ENCODE measurements at places on chromosomes 12 and 14.

DNA sequence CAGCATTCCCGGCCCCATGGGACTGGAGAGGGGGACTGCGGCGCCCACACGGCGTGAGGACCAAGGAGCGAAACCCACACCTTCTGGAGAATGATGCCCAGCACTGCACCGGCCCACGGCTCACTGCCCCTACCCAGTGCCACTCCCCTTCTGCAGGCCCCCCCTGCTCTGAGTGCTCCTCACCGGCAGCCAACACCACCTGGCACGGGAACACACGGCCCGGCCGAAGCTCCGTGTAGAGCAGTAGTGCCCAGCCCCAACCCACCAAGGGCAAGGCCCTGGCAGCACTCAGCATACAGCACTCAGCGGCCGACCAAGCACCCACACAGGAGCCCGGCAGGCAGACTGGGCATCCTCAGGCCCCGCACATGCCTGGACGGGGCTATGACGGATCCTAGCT is 13.4 kb downstream of the BTBD6 start:
- no peak for DNase-seq

DNA sequence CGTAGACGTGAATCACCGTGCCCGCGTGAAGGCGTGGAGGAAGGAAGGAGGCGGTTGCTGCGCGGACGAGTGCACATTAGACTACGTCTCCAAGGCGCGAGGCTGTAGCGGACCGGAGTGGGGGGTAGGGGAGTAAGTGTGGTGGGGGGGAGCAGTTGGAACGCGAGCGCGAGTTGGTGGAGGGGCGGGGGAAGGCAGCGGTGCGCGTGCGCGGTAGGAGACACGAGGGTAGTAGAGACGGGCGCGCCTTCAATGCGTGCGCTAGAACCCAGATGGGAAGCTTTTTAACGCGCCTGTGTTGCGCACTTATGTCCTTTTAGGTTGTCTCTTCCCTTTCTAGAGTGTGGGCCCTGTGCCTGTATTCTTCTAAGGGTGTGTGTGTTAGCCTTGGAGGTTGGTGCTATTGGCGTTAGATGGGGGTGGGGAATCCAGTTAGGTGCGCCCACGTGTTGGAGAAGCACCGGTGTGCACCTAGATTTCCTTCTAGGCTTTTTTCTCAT is 604 bp downstream of the EIF4B start:
- peak; percentile 77 for DNase-seq

GRCh38 chr12:47867495-47867941 is 37.3 kb downstream of the VDR start:
- no peak for DNase-seq

DNA sequence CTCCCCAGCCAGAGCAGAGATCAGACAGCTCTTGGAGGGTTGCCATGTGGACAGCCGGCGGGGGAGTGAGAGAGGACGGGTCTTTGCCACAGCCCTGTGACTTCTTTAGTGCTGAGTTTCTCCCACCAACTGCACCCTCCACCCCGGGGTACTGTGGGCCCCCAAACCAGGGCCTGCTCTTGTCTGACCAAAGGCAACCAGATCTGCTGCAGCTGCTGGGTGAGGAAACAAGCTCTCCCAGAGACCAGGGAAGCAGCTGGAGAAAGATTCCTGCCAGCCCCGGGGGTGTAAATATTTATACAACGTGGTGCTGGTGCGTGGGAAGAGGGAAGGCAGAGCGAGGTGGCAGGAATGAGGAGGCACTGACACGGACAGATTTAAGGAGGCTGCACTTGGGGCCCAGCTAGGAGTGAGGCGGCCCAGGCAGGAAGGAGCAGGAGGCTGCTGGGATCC is 14.3 kb upstream of the ZFP36L1 start:
- DNase-seq = no peak

DNA sequence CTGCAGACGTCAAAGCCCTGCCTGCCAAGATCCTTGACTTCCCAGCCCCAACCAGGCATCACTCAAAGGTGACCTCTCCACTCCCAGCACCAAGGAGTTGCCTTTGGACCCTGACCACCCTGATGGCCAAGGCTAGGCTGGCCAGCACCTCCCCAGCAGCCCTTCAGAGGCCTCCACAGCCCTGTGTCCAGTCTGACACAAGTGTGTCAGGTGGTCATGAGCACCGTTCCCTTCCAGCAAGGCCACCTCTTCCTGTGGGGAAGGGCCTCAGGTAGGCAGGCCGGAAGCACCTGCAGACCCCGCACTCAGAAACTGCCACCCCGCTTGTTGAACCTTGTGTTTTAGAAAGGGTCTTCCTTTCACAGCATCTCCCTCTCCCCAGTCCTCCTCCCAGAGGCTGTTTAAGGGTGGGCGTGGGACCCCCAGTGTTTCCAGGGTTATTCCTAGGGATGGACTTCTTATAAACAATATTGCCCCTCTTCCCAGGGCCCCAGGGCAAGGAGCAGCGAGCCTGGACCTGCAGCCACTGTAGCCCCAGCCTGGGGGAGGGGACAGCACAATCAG is 13.2 kb upstream of the INF2 start:
- DNase-seq = no peak
